CD4-positive, alpha-beta T cell treated with Interleukin-12 subunit alpha and Interleukin-12 subunit beta, for 1 hour (primary cell): ENCODE measurements at places on chromosomes 3 and 15.
A peak's percentile ranks its signal among the peaks of the same experiment; 100 is the strongest.

DNA sequence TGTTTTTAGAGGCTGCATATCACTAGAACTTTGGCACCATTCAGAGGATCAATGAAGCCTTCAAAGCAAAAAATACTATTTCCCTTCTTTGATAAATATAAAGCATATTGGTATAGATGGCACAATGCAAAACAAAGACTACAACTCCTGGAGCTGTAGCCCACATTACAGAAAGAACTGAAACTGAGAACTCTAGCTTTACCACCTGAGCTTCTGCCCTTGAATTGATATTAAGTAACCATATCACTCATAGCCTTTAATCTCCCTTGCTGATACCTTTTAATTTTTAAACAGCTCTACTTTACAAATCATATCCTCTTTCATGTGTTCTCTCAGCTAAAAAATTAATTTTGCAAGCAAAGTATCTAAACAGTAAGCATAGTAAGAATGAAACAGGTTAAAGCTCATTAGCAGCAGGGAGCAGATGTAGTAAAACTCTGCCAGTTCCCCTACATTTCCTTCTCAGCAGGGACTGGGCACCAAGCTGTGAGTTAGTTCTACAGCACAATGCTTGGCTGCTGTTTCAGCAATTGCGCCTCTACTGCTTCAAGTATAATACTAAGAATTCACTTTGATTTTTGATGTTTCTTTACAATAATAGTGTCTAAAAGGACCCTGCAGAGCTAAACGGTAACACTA is 97.9 kb upstream of the NANOGP8 start:
- DNase-seq, result no peak

- peak; percentile 30 for DNase-seq
Observed at GRCh38 chr3:51637941-51638471, 33.0 kb upstream of the TEX264 start.

DNA sequence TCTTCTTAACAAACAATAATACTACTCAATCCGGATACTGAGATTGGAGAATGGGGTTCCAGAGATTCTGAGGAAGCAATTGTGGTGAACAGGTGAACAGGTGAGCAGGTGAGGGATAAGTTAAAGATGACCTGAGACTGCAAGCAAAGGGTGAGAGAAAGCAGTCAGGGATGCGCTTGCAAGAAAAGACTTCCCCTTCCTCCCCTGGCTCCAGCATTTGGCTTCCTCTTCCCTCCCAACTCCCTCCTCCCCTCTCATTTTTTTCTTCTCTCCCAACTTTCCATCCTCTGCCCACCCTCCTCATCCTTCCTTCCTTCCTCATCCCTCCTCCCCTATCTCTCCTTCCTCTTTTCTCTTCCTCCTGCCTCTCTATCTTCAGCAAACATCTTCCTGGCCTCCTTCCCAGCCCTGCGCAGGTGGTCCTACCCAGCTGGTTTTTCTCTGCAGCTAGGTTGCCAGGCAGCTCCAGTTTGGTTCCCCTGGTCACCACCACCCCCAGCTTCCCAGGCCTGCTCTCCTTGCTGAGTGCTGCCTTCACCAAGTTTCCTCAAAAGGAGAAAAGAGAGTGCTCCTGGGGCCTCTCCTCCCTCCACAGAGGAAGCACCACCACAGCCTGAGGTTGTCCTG is 10.4 kb upstream of the VIPR1 start:
- no peak for DNase-seq

DNA sequence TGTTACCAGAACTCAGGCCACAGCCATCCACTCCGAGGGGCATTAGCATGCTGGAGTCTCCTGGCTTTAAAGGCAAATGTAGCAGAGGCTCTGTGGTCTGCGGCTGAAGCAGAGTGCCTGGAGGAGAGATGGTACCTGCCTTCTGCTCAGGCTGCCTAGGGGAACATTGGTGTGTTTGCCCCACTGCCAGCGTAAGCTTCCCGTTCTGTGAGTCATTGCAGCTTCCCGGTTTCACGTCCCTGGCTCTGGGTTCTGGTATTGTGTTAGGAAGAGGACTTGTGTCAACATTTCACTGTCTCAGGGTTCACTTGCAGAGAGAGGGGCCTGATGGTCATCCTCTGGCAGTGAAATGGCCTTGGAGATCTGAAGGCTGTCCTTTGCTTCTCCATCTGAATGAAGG is 1.8 kb downstream of the GASK1A start:
- no peak for DNase-seq

GRCh38 chr3:95905182-95905581 is 909.2 kb upstream of the EPHA6 start:
- no peak for DNase-seq

DNA sequence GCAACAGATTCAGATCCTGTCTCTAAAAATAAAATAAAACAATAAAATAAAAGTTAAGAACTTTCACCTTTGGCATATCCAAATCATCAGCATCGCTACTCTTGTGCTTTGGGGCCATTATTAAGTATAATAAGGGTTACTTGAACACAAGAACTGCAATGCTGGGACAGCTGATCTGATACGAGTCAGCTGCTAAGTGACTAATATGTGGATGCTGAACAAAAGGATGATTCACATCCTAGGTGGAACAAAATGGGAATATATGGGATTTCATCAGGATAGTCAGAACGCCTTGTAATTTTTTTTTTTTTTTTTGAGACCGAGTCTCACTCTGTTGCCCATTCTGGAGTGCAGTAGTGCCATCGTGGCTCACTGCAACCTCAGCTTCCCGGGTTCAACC is 29.7 kb downstream of the BUB1B start:
- DNase-seq, result no peak

- no peak for DNase-seq
Observed at GRCh38 chr3:114377426-114377825, 83.6 kb downstream of the TIGIT start.

DNA sequence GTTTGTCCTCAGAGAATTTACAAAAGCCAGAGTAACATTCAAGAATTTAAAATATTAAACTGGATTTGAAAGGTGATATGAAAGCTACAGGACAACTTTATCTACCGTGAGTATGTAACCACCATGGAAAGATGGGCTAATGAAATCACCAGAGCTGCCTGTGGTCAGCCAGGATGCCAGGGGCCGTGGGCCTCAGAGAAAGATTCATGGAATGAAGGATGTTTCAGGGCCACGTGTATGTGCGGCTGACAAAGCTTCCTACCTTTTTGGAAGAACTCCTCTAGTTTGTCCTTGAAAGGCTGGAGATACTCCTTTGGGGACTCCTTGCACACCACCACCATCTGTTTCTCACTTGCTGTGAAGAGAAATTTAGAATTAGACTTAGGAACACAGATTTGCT is 138.9 kb downstream of the GREM1 start:
- no peak for DNase-seq

GRCh38 chr3:139441656-139442055 is 34.7 kb downstream of the RBP2 start:
- no peak for DNase-seq

- peak; percentile 15 for DNase-seq
Observed at GRCh38 chr3:112463250-112463649, 36.0 kb downstream of the BTLA start.

- no peak for DNase-seq
Observed at GRCh38 chr3:20511863-20512505, 326.0 kb upstream of the SGO1 start.

DNA sequence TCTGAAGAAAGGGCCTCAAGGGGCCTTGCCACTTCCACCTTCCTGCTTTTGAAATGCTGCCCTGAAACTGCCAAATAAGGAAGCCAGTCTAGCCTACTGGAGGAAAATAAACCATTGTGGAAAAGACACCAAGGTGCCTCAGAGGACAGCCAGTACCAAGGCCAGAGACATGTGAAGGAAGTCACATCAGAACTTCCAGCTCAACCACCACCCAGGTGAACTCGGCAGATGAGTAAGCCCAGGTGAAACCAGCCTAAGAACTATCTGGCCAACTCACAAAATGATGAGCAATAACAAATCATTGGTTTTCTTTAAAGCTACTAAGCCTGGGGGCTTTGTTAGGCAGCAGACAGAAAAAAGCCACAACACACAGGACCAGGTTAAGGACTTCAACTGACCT is 103.0 kb downstream of the MAGI1 start:
- DNase-seq, result no peak

- no peak for DNase-seq
Observed at GRCh38 chr15:77386626-77387025, 33.3 kb downstream of the PEAK1 start.

- peak; percentile 30 for DNase-seq
Observed at GRCh38 chr15:91471468-91471867, 371.4 kb downstream of the SV2B start.

DNA sequence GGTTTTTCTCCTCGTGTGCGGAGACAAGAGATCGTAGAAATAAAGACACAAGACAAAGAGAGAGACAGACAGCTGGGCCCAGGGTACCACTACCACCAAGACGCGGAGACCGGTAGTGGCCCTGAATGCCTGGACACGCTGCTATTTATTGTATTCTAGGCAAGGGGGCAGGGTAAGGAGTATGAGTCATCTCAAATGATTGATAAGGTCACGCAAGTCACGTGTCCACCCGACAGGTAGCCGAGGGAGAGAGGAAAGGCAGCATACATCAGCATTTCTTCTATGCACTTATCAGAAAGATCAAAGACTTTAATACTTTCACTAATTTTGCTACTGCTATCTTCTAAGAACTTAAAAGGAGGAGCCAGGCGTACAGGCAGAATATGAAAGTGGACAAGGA is 28.2 kb downstream of the MYL3 start:
- no peak for DNase-seq

DNA sequence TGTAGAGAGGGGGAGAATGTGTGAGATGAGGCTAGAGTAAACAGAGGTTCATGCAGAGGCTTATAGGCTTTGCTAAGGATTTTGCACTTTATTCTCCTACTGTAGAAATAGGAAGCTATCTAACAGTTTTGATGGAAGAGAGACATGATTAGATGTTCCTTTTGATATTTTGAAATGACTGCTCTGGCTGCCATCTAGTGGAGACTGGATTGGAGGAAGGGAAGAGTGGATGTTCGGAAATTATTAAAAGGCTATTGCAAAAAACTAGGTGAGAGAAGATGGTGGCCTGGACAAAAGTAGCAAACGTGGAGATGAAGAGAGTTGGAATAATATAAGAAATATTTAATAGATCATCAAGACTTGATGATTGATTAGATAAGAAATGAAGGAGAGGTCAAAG is 42.2 kb downstream of the SYN2 start:
- DNase-seq, result no peak

DNA sequence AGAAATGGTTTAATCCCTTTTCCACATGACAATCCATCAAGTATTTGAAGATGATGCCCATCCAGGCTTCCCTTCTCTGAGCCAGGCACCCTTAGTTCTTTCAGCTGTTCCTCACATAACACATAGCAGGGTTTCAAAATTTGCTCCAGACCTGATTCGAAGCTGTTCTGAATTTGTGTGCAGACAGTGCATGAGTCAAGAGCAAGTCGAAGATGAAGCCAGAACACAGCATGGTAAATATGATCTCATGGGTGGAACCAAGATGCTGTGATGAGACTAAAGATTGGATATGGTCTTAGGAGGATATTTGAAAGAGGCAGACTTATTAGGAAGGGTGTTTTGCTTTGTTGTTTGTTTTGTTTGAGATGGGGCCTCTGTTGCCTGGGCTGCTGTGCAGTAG is 32.6 kb upstream of the PDE8A start:
- DNase-seq, result no peak

DNA sequence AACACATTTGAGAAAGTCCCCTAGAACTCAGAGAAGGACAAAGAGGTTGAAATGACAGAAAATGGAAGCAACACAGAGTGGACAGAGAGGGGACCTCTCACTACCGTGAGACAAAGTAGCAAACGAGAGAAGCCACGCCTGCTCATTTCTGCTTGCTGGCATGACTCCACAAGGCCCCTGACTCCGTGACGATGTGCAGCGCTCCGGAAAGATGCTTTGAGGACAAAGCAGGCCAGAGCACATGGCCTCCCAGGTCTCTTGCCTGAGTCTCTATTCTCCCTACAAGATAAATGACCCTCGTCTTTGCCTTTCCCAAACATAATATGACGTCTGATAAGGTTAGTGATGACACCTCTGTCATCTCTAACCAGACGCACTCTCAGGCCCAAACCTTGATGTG is 63.8 kb upstream of the CTSH start:
- no peak for DNase-seq

DNA sequence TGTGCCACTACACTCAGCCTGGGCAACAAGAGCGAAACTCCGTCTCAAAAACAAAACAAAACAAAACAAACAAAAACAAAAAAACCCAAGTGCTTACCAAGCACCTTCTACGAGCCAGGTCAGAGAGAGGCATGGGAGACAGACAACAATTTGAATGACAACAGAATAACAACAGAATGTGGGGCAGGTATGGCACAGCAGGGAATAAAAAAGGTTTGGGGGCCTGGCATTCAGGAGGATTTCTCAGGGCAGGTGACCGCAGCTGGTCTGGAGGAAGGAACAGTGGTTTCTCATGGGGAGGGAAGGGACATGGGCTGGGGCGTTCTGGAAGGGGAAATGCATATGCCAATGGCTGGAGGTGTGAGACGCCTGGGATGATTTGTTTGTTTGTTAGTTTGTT is 22.5 kb upstream of the PARL start:
- DNase-seq, result no peak

- no peak for DNase-seq
Observed at GRCh38 chr15:74392451-74392830, 25.0 kb upstream of the CYP11A1 start.

DNA sequence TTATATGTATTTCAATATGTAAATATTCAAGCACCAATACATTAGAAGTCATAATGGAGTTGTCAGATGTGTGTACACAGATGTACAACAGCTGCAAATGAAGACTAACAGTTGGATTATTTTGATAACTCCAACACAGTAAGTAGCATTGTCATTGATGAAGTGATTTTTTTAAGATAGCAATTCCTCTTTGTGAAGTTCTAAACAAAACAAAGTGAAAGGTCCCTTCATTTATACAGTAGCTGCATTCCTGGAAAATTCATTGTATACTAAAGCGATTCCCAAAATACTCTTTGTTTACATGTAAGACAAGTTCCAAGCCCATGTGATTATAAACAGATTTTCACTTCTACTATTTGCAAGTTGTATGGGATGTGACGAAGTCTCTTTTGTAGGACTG is 114.7 kb downstream of the B3GALNT1 start:
- DNase-seq, result no peak
